ENCODE measurements at places on chromosomes 1 and 21.

GRCh38 chr21:44785620-44786335, 15.8 kb downstream of the UBE2G2 start:
- no peak for DNase-seq

DNA sequence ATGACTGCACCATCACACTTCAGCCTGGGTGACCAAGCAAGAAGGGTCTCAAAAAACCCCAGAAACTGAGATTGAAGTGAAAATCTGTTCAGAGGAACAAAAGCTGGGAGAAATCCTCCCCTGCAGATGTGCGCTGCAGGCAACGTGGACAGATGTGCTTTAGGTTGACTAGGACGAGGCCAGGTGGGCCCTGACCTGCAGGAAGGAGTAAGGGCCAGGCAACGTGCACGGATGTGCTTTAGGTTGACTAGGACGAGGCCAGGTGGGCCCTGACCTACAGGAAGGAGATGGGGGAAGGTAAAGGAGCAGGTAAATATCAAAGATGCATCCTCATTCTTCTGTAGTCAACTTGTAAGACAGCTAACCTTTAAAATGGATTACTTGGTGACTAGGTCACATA, 2.5 kb upstream of the KRTAP12-1 start:
- no peak for DNase-seq

DNA sequence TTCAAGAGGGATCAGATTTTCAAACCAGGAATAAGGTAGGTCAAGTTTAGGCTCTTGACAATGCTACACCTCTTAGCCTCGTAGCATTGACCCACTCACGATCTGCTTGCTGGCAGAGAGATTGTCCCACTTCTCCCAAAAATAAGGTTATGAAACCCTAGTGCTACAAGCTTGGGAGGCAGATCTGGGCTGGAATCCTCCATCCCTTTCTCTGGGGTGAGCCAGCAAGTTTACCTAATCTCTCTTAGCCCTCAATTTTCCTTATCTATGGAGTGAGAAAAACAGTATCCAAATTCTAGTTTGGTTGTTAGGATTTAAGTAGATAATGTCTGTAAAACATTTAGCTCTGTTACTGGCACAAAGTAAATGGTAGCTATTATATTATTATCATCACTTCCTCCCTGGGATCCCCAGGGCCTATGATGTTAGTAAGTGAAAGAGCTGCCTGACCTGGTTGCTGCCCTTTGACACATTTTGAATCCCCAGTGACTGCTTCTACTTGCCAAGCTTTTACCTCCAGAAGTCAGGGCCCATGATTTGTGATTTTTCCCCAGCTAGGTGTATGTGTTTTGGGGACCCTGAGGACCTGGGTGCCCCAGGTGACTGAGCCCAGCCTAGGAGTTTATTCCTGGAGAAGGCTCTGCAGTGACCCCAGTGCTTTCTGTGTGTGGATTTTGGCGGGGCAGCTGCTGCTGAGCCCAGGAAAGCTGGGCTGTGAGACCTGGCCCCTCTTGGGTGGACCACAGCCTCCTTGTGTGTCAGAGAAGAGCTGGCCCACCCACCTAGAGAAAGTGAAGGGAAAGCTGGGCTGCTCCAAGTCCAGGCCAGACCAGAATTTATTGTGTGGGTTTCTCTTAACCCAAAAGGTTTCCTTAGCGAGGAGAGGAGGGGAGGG, 48.2 kb upstream of the VANGL1 start:
- no peak for DNase-seq

- no peak for DNase-seq
Measured at GRCh38 chr1:222886194-222886854, 71.5 kb downstream of the DISP1 start.

DNA sequence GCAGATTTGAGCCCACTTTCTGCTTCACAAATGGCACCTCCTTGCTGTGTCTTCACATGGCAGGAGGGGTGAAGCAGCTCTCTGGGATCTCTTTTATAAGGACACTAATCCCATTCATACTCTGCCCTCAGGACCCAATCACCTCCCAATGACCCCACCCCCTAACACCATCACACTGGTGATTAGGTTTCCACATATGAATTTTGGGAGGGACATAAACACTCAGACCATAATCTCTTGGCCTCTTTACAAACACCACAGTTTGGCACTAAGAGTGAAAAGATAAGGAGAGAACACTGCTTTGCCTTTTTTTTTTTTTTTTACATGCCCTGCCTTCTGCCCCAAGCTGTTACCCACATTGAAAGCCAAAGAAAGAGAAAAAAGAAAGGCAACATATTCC, 166.2 kb upstream of the NFIA start:
- no peak for DNase-seq

DNA sequence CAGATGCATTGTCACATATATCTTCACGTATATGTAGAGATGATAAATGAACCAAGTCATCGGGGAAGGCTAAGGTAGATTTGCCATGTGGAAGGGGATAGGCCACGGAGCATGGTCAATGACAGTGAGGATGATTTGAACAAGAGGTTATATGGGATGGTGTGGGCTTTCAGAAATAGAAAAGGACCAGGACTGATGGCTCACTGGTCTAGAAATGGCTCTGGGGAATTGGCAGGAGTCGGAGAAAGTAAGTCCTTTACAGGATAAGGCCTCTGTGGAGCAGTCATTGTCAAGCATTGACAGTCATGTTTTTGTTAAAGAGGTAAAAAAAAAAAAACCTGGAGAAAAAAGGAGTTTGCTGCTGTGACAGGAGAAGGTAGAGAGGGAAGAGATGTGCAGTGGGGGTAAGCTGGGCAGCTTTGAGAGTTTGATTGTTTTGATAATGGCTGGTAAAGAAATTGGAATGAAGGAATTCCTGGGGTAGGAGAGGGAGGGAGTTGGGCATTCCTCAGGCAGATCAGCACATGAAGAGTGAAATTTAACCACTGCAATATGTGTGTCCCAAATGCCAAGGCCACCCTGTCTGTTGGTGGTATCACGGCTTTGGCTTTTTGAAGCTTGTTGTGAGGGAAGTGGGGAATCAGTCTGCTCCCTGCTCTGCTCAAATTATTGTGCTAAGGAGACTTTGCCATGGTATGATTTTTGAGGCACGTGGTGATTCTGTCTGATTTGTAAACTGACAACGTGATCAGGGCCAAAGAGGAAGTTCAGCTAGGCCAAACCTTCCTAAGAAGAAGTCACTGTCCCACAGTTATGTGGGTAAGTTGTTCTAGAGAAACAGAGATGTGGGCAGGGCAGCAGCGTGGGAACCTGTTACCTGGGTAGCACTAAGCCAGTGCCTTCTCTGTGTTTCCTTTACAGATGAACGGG, 26.0 kb downstream of the MACF1 start:
- no peak for DNase-seq

Measured in stimulated activated CD4-positive, alpha-beta T cell treated with anti-CD3 and anti-CD28 coated beads, Interleukin-1b, Interleukin-23, amount 100 ng/mL, for 1 hour (primary cell).